Activated naive CD8-positive, alpha-beta T cell treated with anti-CD3 and anti-CD28 coated beads, Interleukin-2, amount 10 ng/mL, durations not matched to agents 7 days and 5 days (primary cell): ENCODE measurements at places on chromosomes 11 and 22. TPM values are rescaled to one million over a fixed set of nuclear protein-coding genes. Genes with fewer than 3 reads are reported as not detected.
A peak's percentile ranks its signal among the peaks of the same experiment; 100 is the strongest.

DNA sequence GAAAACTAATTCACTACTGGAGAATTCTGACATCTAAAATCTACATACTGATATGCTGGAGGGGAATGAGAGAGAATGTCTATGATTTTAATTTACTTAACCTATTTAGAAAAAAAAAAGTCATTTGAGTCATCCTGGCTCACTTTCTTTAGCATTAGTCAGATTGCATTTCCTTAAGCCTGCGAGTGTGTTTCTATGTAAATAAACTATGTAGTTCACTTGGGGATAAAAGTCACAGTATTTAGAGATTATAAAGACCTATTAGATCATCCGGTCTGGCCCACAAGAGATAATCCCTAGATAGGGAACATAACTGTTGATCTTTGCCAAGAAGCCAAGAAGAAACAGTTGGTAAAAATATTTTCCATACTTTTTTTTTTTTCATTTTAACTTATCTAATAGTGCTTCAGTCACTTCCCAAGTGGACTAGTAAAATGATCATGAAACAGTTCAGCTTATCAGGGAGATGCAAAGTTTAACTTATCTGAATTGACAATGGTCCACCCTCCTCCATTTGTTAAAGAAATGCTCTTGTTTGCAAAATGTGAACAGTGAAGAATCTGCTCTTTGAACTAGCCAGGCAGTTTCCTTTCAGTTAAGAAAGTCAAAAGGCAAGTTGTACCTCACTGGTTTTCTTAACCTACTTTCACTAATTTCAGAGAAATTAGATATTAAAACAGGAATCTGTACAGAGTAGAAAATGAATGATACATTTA lies 21.2 kb upstream of the BLID start:
- DNase-seq: no peak
- H3K36me3 ChIP-seq: no peaks in the 10 kb centered on the region
- H3K27ac ChIP-seq: no peak overlapping the region
- no peaks in the 10 kb centered on the region for H3K4me1 ChIP-seq
- H3K4me3 ChIP-seq: no peak overlapping the region

DNA sequence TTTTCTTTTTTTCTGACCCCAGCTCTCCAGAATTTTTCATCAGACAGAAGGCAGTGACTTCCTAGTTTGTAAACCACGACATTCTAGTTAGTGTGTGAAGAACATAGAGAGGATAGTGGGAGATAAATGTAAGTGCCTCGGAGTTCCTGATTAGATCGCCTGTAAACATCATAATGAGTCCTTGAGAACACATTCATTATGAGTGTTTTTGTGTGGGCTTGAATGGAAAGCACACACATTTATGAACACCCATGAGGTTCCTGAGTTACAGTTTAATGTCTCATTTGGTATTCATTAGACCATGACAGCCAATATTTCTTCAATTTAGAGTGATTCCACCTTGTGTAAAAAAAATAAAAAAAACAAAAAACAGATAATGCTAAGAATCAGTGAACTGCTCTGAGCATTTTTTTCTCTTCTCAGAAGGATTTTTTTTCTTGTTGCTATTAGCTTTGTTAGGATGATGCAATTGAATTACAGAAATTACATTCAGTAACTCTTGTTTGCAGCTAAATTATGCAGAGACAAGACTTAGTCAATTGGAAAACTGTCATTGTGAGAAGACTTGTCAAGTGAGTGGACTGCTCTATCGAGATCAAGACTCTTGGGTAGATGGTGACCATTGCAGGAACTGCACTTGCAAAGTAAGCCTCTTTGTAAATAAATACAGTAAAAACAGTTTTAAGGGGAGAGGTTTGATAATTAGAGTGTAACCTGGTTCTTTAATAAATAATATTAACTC lies 257.6 kb downstream of the NELL1 start:
- H3K27ac ChIP-seq: no peak overlapping the region
- no peak overlapping the region for H3K4me3 ChIP-seq
- H3K36me3 ChIP-seq: no peaks in the 10 kb centered on the region
- H3K4me1 ChIP-seq: no peaks in the 10 kb centered on the region

DNA sequence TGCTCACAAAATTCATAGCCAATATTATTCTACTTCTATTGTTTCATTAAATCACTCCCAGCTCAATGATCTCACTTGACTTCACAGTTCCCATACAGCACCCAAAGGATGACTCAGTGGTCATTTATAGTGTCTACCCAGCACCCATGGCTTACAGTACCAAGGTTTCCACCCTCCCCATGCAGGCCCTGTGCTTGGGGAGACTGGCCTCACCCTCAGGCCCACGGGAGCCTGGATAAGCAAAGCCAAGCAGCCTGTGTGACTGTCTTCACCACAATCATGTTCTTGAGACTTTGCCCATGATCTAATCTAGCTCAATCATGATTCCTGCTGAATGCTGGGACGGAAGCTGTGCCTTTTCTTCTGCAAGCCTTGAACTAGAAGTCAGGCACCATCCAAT lies 97.6 kb downstream of the SLC36A4 start:
- H3K27ac ChIP-seq: no peak overlapping the region
- H3K36me3 ChIP-seq: no peaks in the 10 kb centered on the region
- no peaks in the 10 kb centered on the region for H3K4me1 ChIP-seq
- H3K4me3 ChIP-seq: no peak overlapping the region

- peaks cover 49% of the 10 kb centered on the region for H3K36me3 ChIP-seq
- H3K27me3 ChIP-seq: no peaks in the 10 kb centered on the region
These were observed 28.5 kb downstream of the CD44 start for GRCh38 chr11:35167426-35167954.

- no peak overlapping the region for H3K4me3 ChIP-seq
- H3K27me3 ChIP-seq: peaks cover 16% of the 10 kb centered on the region
- H3K36me3 ChIP-seq: no peaks in the 10 kb centered on the region
- H3K27ac ChIP-seq: no peak overlapping the region
These were observed 133.7 kb upstream of the HSD17B12 start for GRCh38 chr11:43546561-43547429.

DNA sequence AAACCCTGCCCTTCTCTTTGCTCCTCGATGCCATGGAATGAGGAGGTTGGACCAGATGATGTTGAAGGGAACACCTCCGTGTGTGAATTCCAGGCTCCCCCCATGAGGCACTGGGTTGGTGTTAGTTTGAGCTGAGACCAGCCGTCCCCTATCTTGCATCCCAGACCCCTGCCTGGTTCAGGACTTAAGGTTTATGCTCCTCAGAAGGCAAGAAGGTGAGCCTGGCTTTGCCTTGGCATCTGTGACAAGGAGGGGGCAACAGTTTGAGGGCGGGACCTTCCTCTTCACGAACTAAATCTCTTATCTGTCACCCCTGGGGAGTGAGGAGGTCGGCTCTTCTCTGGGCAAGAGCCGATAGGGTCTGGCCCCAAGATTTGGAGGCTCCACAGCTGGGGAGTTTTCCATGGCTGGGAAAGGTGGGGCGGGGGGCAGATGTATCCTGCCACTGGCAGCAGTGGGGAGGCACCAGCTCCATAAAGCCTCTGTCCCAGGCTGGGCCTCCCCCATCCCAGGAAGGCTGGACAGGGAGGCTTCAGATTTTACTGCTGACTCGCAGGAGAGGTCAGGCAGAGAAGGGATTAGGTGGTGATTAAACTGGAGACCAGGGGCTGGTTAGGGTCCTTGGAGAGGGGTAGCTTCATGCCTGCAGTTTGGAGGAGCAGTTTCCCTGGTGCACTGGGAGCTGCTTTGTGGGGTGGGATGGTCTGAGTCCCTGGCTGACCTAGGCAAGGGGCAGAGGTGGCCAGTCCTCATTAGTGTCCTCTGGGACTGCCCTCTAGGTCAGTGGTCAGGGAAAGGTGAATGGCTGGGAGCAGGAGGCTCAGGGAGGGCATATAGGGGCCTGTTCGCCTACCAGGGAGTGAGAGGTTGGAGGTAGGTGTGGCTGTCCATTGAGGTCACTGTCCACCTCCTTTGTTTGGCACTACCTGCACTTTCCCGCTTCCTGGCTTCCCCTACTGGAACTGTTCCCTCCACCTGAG lies 1.1 kb downstream of the SEC14L2 start:
- H3K4me1 ChIP-seq: peaks cover 34% of the 10 kb centered on the region
- H3K4me3 ChIP-seq: peak overlapping the region; percentile 78
- H3K36me3 ChIP-seq: no peaks in the 10 kb centered on the region
- H3K27ac ChIP-seq: peak overlapping the region; percentile 19

DNA sequence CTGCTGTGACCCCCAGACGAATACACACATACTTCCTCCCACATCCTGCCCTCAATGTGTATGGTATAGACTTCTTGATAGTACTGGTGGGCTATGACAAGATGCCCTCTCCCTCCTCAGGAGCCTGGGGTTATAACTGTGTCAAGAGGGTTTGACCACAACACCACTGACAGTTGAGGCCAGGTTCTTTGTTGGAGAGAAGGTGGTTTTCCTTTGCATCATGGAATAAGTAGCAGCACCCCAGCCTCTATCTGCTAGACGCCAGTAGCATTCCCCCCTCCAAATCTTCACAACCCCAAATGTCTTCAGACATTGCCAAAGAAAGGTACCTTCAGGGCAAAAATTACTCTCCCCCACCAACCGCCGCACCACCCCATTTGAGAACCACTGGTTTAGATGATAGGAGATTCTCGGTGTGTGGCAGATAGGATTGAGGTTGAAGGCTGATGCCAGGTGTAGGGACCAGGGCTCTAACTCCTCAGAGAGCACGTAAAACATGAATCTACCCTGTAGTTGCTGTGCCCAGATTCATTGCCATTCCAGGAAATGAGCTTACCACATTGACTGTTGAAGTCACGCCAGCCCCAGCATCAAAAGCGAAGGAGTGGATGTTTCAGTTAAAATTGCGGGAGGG lies 5.5 kb upstream of the MYO18B start:
- H3K27ac ChIP-seq: peak overlapping the region; percentile 98
- peaks cover 46% of the 10 kb centered on the region for H3K4me1 ChIP-seq
- peaks cover 51% of the 10 kb centered on the region for H3K36me3 ChIP-seq
- DNase-seq: peak; percentile 73

DNA sequence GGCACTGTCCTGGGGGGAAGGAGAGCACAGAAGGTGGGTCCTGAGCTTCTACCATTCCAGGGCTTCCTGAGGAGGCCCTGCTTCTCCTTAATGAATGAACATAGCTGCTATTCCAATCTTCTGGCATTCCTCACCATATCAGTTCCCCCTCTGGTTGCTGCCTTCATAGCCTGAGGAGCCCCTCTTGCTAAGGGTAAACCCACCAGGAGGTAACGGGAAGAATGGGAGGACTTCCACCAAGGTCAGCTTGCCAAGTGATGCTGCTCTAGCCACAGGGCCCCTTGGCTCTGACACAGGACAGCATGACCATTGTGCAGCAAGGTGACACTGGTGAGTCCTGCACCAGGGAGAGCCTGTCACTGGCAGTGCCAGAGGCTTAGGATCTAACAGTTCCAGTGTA lies 1022.5 kb downstream of the TBC1D22A start:
- no peaks in the 10 kb centered on the region for H3K36me3 ChIP-seq
- no peak for DNase-seq

DNA sequence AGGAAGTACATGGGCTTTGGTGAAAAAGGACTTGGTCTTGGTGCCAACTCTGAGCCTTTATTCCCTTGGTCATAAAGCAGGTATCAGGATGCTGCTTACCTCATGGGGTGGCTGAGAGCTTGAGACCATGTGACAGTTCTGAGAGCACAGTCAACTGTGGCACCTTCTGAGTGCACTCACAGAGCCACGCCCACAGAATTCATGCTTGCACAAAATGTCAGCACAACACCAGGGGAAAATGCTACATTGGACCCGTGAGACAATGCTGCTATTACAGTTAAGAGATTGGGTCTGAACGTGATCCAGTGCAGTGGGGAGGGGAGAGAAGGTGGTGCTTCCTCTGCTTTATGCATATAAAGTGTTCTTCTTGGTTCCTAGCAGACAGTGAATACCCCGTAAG lies 79.5 kb upstream of the SPON1 start:
- peaks cover 4% of the 10 kb centered on the region for H3K4me1 ChIP-seq
- H3K36me3 ChIP-seq: peaks cover 2% of the 10 kb centered on the region

LGR4 gene
- total RNA-seq: 0.22 TPM

NLRP14 gene
- not detected for total RNA-seq

OR52N4 gene
- 1.8 TPM for total RNA-seq

GRCh38 chr11:120310870-120311269 lies 14.2 kb upstream of the TLCD5 start:
- DNase-seq: no peak
- H3K27me3 ChIP-seq: peaks cover 4% of the 10 kb centered on the region
- H3K4me1 ChIP-seq: no peaks in the 10 kb centered on the region
- H3K36me3 ChIP-seq: no peaks in the 10 kb centered on the region

DNA sequence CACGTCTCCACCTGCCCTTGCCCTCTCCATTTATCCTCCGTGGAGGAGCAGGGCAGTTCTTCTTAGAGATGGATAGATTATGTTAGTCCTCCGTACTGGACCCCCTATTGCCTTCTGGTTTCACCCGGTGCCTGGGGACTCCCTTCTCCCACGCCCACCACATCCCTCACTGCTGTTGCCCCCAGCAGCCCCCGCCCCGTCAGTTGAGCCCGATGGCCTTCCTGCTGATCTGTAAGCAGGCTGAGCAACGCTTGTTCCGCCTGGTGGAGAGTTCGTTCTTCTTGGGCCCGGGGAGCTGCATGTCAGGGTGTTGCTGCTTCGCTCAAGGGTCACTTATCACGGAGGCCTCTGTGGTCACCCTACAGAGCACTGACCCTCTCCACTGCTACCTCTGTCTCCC lies 34.2 kb downstream of the B3GAT1 start:
- no peak overlapping the region for H3K27ac ChIP-seq
- no peak for DNase-seq
- H3K4me1 ChIP-seq: no peaks in the 10 kb centered on the region
- H3K4me3 ChIP-seq: no peak overlapping the region
- H3K27me3 ChIP-seq: no peaks in the 10 kb centered on the region
- no peaks in the 10 kb centered on the region for H3K36me3 ChIP-seq

TREH gene
- total RNA-seq: not detected

GRCh38 chr11:88131764-88132470 lies 43.3 kb downstream of the RAB38 start:
- no peak overlapping the region for H3K4me3 ChIP-seq
- H3K4me1 ChIP-seq: no peaks in the 10 kb centered on the region
- H3K36me3 ChIP-seq: no peaks in the 10 kb centered on the region
- peaks cover 2% of the 10 kb centered on the region for H3K27me3 ChIP-seq
- no peak overlapping the region for H3K27ac ChIP-seq

GRCh38 chr22:38964306-38964705 lies 6.9 kb downstream of the APOBEC3A start:
- H3K27me3 ChIP-seq: peaks cover 5% of the 10 kb centered on the region
- no peaks in the 10 kb centered on the region for H3K36me3 ChIP-seq

DNA sequence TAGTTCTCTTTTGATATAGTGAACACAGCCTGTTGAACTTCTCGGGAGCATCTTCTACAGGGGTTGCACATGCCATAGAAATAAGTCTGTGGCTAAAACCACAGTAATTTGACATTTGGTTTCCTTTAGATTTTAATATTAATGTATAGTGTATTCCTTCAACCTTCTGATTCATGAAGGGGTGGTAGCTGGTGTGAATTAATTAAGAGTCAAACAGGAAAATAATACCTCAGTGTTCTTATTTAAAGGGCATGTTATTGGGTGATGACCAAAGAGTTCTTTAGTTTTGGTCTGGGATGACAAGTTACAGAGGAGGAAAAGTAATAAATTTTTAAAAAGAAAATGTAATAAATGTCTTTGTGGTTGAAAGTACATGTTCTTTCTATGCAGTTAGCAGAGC lies 86.8 kb downstream of the PDHX start:
- H3K4me3 ChIP-seq: no peak overlapping the region
- H3K36me3 ChIP-seq: peaks cover 6% of the 10 kb centered on the region
- peaks cover 38% of the 10 kb centered on the region for H3K4me1 ChIP-seq
- no peaks in the 10 kb centered on the region for H3K27me3 ChIP-seq
- H3K27ac ChIP-seq: no peak overlapping the region

GRCh38 chr22:21582801-21583740 lies 15.6 kb downstream of the UBE2L3 start:
- DNase-seq: no peak
- H3K36me3 ChIP-seq: peaks cover 16% of the 10 kb centered on the region
- H3K4me3 ChIP-seq: no peak overlapping the region
- no peaks in the 10 kb centered on the region for H3K27me3 ChIP-seq

P2RX6 gene
- total RNA-seq: 1.9 TPM
